CD4-positive, alpha-beta T cell treated with Interleukin-6 for 4 hours (primary cell): ENCODE measurements at places on chromosomes 3 and 15.

DNA sequence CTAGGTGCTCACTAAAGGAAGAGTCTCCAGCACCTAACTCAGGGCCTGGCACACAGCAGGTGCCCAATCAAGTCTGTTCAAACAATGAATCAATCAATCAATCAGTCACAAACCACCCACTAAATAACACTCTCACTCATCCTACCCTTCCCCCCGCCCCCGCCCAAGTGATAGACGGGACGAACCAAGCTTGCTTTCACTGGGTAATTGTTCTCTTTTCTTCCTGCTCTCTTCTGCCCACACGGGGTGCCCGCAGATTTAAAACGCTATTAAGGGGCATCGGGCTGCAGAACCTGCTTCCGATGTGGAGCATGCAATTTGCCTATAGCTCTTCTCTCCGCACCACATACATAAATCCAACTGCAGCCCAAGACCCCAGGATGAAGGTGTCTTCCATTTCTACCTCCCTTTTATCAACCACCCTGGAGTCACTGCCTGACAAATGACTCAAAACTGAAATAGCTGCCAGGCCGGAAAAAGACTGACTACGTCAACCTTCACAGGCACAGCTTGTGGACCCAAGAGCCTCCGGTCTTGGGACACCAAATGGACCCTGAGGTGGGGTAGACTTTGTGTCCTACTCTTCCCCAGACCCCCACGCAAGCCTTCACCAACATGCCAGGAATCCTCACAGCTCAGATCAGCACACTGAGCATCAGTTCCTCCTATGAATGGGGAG, 1.7 kb downstream of the KLHL25 start:
- DNase-seq = peak; percentile 51

DNA sequence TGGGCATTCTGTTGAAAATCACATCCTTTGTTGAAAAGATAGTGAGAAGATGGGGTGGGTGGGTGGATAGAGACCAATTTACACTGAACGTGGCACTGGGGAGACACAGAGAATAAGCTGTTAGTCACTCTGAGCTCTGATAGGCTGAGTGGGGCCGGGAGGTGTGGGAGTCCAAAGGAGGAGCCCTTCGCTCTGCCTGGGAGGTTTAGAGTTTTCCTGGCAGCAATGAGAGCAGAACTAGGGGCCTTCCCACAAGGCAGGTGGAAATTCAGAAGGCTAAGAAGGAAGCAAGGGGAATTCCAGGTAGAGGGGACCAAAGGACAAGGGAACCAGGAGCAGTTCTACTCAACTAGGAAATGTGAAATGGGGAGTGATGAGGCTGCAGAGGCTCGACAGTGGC, 272.7 kb downstream of the RPLP1 start:
- no peak for DNase-seq

GRCh38 chr3:64895106-64895990, 207.5 kb upstream of the ADAMTS9 start:
- DNase-seq = no peak

- DNase-seq = no peak
Measured at GRCh38 chr3:193673845-193674244, 80.8 kb downstream of the OPA1 start.

GRCh38 chr15:74032606-74033561, 38.4 kb downstream of the PML start:
- DNase-seq = no peak

DNA sequence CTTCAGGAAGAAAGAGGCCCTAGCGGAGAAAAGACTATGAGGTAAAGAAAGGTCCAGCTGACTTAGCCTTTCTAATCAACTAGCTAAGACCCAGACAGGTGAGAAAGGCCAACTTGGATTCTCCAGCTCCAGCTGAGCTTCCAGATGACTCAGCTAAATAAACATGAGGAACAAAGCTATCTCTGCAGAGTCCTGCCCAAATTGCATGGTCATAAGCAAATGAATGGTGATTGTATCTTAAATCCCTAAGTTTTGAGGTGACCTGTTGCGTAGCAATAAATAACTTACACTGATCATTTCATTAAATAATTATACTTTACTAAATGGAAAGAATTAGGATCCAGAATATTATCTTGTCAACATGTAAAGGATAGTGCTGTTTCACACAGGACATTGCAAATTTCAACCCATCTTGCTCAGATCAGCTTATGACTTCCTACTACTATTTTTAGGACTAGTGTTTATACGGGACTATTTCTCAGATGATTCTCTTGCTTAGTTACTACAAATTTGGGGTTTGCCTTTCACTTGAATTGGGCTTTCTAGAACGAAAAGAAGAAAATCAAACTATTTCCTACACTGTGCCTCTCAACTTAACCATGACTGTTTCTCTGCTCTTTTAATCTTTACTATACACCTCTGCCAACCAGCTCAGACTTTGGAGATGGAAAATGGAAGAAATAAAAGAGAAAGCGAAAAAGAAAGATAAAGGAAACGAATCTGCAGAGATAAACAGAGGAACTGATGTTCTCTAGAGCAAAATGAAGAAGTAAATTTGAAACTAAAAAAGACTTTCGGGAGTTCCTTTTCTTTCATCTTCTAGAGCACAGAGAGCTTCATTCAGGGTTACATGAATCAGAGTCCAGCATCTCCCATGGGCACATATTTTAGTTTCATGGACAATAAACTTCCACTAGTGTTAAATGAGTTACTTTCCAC, 6.6 kb upstream of the ADGRG7 start:
- DNase-seq = no peak

- peak; percentile 59 for DNase-seq
Measured at GRCh38 chr3:129278966-129279906, 566 bp downstream of the HMCES start.

DNA sequence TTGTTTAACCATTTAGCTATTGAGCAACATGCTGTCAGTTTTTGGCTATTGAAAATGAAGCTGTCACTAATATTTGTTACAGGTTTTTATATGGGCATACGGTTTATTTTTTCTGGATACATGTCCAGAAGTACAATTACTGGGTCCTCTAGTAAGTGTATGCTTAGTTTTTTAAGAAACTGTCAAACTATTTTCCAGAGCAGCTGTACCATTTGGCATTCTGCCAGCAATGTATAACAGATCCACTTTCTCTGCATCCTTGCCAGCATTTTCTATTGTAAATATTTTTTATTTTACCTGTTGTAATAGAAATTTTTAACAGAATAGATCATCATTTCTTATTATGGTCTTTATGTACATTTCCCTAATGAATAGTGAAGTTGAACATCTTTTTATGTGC, 658.8 kb downstream of the EDEM1 start:
- no peak for DNase-seq

- DNase-seq = peak; percentile 44
Measured at GRCh38 chr15:77107531-77108355, 36.8 kb upstream of the TSPAN3 start.

DNA sequence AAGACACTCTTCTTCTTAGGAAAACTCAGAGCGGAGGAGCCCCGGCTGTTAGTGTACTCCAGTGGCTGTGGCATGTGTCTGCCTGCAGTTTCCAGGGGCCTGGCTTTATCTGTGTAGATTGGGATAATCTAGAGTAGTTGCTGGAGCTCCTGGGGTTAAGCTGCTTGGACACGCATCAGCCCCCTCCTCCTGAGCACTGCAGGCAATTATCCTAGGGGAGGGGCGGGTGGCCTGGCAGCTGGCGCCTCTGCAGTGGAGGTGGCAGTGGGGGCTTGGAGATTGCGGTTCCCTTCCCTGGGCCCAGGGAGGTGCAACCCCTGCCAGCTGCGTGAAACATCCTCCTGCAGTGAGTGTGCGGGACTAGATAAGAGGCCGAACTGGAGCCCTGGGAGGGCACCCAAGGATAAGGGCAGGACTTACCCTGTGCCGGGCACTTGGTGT, 68.2 kb downstream of the EFCAB12 start:
- no peak for DNase-seq

GRCh38 chr3:44825264-44825925, 36.3 kb upstream of the TMEM42 start:
- DNase-seq = no peak

- DNase-seq = no peak
Measured at GRCh38 chr3:61839256-61839655, 277.9 kb downstream of the PTPRG start.

- no peak for DNase-seq
Measured at GRCh38 chr3:48244461-48244860, 3.6 kb downstream of the ZNF589 start.

GRCh38 chr3:23981136-23981535, 36.0 kb downstream of the NR1D2 start:
- DNase-seq = no peak

- no peak for DNase-seq
Measured at GRCh38 chr3:150127011-150127490, 156.4 kb upstream of the PFN2 start.

GRCh38 chr3:50675179-50676030, 678 bp downstream of the DOCK3 start:
- peak; percentile 62 for DNase-seq

GRCh38 chr3:122907471-122907870, 112.6 kb downstream of the SLC49A4 start:
- DNase-seq = no peak

DNA sequence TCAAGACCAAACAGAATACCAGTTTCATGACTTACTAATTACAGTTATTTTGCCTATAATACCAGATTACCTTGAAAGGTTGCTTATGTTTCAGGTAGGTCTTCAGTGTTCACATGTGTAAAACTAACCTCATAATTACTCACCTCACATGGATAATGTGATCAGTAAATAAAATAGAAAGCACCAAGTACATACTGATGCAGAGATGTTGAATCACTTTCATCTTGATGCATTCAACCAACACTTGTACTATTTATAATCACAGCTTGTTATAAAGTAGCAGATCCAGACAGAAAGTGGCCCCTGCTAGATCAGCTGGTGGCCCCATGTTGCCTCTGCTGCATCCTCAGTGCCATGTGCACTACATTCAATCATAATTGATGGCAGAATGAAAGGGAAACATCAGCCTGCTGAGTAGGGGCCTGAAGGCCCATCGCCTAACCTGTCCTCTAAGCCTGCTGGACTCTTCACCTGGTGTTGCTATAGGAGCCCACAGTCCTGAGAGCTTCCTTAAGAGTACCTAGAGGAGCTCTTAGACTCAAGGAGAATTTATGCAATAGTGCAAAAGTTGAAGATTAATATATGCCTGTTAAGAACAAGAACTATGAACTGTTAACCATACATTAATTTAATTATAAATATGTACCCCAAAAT, 154.3 kb downstream of the PLCL2 start:
- DNase-seq = no peak

DNA sequence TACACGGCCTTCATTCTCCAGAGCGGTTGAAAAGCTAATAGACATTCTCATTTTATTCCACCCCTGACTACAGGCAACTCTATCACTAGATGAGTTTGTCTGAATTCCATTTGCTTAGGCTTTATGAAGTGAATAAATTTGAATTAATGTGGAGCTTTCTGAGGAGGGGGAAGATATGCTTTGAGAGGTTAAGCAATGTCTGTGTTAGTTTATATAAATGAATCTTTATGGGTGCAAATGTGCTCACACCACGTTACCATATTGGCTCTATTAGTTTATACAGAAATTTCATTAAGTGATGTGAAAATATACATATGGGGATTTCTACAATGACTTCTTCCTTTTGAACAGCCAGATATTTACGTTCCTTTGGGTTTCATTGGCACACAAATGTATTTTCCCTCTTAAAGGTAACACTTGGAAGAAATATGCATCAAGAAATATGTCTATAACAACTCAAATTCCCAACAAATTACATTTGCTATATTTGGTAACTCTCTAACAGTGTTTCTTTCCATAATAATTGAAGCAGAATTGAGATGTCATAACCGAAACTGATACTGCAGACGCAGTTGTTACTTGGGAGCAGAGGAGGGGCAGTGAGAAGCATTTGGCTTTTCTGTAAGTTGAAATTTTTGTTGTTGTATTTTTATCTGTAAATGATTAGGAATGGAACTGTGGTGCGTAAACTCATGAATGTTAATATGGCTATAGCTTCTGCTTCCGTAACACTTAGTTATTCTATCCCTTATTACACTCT, 359.4 kb downstream of the CACNA2D3 start:
- no peak for DNase-seq

DNA sequence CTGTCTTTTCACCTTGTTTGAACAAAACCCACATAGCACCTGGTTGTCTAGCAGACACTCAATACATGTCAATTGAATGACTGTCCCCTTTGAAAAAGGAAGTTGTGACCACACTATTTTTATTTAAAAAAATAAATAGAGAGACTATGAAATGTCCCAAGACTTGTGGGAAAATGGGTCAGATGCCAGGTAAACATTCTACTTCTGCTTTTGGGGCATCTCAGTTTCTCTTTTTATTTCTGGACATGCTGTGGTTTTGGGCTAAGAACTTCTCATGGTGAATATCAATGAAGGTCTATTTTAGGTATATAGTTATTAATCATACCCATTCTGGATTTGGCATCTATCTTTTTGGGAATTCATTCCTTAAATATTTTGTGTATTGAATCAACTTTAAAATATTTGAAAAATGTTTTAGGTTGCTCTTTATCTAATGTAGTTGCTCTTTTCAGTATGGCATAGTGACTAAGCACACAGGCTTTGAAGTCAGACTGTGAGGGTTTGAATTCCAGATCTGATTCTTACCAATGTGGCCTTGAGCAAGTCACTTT, 4.4 kb downstream of the TMEM45A start:
- no peak for DNase-seq

- DNase-seq = no peak
Measured at GRCh38 chr3:85572426-85572825, 613.6 kb downstream of the CADM2 start.
